ENCODE measurements at places on chromosomes 16 and 17.

GRCh38 chr17:2939714-2940351, 123.6 kb downstream of the OR1D5 start:
- DNase-seq: no peak

- DNase-seq: no peak
Measured at GRCh38 chr17:72775919-72776318, 316.6 kb downstream of the SLC39A11 start.

- DNase-seq: no peak
Measured at GRCh38 chr16:79492036-79492435, 108.5 kb downstream of the MAF start.

- no peak for DNase-seq
Measured at GRCh38 chr17:82242698-82242976, 13.8 kb downstream of the SLC16A3 start.

GRCh38 chr16:10641953-10642949, 52.5 kb downstream of the TEKT5 start:
- no peak for DNase-seq

DNA sequence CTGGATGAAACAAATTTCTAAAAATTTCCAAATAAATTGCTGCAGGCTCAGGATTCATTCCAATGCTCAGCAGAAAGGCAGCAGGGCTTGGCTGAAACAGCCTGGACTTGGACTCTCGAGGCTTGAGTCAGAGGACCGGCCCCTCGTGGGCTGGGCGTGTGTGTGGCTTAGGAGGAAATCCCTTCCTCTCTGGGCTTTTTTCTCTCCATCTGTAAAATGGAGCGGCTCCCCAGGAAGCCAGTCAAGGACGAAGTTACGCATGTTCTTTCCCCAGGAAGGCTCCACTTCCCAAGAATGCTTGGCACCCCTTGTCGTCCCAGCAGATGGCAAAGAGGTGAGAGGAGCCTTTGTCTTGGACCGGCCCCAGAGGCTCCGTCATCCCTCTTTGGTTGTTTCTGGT, 13.5 kb downstream of the SLC46A1 start:
- no peak for DNase-seq

GRCh38 chr16:17343028-17343427, 127.7 kb downstream of the XYLT1 start:
- no peak for DNase-seq

DNA sequence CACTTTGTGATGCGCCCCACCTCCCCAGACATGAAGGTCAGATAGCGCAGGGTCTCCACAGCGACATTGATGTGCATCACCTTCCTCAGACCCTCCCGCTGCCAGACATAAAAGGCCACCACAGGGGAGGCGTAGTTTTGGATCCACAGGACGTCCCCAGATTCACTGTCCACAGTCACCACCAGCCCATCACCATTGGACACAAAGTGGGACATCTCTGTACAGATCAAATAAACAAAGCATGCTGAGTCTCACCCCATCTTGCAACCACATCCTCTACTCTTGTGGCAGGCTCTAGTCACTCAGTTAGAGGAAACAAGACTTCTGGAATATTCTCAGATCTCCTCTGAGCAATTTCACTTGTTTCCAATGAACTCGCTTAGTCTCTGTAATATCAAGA, 46.3 kb upstream of the ICAM2 start:
- no peak for DNase-seq

DNA sequence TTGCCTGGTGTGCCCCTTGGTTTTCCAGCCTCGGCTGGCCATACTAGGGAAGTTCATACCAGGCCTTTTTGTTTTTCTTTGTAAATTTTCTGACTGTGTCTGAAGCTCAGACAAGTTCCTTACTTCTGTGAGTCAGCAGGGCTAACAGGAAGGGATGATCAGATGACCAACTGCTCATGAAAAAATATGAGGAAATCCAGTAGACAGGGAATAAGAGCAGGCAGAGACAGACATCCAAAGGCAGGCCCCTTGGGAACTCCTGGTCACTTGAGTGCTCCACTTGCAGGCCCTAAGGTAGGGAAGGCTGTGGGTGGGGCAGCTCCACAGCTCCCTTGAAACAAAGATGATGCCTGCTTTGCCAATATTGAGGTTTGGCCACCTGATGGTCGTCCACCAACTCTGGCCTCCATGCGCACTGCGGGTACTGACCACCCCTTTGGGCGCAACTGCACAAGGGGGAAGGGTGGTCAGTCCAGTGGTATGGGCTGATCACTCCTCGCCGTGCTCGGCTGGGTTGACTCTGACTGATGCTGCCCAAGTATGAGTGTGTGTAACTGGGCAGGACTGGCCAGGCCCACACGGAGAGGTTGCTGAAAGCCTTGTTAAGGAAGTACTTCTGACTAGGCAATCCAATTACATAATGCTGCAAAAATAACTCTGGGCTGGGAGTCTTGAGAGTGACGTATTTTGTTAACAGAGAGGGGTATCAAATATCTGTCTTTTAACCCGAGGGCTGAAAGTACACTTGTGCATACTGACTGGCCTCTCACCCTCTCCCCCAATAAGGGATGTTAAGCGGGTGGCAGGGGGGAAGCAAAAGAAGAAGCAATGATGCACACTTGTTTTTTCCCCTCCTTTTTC, 20.8 kb upstream of the ZFHX3 start:
- DNase-seq: no peak

DNA sequence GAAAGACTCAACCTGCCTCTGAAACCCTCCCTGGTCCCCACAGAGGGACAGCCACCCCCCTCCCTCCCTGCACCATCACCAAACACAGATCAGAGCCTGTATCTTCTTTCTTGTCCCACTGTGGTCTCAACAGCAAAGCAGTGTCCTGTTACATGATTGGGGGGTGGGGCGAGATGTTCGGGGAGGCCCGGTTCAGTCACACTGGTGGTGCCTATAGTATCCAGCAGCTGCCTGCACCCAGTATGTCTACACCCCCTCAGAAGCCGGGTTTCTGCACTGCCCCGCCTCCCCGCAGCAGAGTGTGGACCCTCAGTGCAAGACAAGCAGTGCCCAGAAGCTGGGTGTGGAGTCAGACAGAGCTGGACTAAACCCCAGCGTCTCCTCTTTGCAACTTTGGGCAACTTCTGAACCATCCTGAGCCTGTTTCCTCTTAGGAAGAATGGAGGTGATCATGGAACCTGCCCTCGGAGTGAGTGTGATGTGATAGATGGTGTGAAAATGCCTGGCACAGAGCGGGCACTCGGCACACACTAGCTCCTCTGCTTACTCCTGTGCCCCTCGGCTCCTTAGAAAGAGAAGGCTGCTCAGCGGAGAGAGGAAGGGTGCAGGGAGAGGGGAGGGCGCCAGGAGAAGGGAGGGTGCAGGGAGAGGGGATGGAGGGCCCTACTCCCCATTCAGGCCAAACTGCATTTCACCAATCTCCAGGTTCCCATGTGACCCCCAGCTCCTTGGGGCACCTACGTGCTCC, 84.0 kb upstream of the TNRC6C start:
- DNase-seq: no peak

GRCh38 chr16:46658925-46659324, 30.1 kb downstream of the VPS35 start:
- DNase-seq: no peak

GRCh38 chr16:66662445-66663194, 33.9 kb downstream of the CMTM4 start:
- DNase-seq: no peak

- DNase-seq: no peak
Measured at GRCh38 chr17:69540356-69540755, 125.9 kb downstream of the MAP2K6 start.

DNA sequence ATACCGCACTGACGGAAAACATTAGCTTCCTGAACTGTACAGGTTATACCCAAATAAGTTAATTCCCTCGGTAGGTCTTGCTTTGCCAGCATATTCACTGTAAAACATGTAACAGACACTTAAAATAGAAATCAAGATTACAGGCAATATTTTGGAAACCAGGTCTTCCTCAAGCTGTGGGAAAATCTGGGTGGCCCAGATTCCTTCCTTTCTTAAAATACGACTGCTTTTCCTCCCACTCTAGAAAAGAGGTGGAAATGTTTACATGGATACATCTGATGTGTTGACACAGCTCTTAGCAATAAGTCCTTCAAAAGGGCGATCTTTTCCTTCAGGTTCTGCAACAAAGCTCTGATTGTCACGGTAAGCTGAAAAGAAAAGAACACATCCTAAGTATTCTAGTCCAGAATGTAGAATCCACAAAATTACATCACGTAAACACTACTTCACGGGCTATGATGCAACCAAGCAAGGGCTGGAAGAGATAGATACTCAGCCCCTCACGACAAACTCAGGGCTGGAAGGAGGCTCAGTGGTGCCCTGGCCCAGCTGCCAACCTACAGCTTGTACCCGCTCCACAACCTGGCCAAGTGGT, 18.4 kb downstream of the STX8 start:
- no peak for DNase-seq

DNA sequence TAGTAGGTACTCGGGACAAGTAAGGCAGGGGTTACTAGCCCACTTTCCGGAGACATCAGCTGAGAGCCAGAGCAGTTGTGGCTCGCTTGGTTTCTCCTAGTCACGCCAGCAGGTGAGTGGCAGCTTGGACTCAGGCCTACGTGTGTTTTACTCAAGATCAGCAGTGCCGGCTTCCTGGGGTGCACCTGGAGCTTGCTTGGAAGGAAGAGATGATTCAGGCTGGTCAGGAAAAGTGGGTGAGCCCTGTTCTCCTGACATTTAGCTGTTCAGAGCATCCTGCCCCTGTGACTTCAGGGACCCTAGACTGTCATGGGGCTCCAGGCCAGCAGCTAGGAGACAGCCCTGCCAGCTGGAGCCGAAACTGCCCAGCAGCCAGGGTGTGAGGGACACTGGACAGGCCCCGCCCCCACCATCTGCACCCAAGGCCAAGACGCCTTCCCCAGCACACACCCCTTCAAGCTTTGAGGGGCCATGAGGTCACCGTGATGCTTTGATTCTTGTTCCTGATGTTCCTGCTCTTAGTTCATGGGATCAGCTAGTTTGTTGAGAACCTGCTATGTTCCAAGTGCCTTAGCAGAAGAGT, 238.0 kb upstream of the CIBAR2 start:
- no peak for DNase-seq

DNA sequence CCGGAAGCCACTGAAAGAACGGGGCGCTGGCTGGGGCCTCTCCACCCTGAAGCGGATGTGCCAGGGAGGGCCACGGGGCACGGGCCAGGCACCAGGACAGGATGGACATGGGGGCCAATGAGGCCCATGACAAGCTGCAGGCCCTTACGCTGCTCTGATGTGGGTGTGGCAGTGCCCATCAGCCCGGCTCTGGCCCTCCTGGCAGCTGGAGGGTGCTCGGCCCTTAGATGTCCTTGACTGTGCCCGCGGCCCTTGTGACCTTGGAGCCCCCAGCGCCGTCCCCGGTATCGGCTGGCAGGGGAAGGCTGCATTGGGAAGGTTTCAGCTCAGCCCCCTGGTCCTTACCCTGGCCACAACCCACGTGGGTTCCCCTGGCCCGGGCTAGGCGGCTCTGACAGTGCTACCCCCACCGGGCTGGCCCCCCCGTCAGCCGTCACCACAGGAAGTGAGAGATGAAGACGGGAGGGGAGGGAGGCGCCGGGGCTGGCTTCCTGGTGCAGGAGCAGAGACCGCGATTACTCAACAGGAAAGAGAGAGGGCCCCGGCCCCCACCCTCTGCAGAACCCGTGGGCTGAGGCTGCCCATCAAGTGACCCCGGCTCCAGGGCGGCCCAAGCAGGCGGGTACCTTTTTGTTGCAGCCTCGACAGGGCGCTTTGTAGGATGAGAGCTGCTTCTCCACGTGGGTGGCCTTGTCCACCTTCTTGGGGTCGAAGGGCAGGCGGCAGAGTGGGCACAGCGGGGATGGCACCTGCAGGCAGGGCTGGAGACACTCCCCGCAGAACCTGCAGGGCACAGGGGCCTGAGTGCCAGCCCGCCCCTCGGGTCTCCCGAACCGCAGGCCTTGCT, 5.3 kb downstream of the RNF166 start:
- peak; percentile 87 for DNase-seq

DNA sequence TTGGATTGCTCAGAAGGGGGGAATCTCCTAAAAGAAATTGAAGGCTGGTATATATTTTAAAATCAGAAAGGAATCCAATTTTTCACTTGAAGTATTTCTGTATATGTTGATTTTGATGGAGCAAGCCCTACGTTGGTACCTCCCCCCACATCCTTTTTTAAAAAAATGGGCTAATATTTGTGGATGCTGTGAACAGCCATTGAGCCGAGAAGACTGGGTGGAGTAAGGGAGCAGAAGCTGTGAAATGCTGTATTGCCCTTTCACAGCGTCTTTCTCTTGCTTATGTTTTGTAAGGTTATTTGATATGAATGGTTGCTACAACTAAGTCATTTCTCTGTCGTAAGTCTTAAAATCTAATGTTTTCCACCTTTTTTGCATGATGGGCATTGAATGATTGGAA, 2.3 kb downstream of the PAFAH1B1 start:
- DNase-seq: no peak

GRCh38 chr16:20867585-20867984, 32.6 kb downstream of the DCUN1D3 start:
- no peak for DNase-seq

- no peak for DNase-seq
Measured at GRCh38 chr17:19397556-19398041, 10.6 kb upstream of the MFAP4 start.

GRCh38 chr17:8125947-8126490, 2.1 kb upstream of the HES7 start:
- DNase-seq: no peak

DNA sequence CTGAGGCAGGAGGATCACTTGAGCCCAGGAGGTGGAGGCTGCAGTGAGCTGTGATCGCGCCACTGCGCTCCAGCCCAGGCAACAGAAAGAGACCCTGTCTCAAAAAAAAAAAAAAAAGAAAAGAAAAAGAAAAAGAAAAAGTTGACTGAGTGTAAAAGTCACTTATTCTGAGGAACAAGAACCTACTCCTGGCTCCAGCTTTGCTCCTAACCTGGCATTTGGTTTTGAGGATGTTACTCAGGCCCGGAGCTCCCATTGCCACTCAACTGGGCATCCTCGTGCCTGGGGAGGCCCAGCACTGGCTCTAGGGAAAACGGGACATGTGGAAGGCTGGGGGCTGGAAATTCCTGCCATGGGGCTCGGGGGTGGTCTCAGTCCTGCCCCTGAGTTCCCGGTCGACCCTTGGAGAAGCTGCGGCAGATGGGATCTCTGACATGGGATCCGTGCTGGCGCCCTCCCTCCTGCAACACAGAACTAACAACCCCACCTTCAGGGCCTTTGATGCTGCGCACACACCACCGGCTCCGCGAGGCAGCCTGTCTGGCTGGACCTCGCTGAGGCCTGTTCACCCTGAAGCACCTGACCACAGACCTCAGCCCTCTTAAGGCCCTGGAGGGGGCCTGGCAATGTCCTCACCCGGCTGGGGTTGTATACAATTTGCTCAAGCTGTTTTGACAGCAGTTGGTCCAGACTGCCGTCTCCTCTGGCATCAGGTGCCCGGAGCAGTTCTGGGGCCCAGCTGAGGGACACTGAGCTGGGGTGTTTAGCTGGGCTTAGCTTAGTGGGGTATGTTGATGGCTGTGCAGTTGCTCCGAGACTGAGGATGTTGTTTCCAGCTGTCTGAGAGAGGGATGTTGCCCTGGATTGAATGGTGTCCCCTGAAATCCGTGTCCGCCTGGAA, 12.3 kb downstream of the CD7 start:
- DNase-seq: no peak

GRCh38 chr16:30445408-30446202, at the start of gene SEPHS2:
SEPHS2 (minus strand) TSS chr16:30445874; CDS start chr16:30445727, 147 bp downstream.
- DNase-seq: peak; percentile 90

All from stimulated activated CD4-positive, alpha-beta T cell treated with anti-CD3 and anti-CD28 coated beads, TNF-alpha, amount 100 ng/mL, for 1 hour (primary cell).